ENCODE measurements at places on chromosomes 5 and 9.

DNA sequence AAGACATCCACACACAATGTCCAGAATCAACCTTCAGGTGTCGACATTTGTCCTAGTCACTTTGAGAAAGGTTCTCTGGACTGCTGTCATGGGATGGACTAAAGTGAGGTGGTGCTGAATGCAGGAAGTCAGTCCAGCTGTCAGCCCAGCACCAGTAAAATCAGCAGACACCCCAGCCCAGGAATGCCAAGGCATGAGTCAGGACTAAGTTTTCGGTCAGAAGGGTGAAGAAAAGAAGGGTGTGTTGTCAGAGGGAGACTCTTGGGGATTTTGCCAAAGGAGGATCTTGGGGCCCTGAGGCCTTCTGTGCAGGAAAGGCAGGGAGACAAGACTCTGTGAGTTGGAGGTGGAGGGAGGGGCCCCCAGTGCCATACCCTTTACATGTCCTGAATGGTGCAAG, 69.0 kb upstream of the XPA start:
- no peak for DNase-seq

DNA sequence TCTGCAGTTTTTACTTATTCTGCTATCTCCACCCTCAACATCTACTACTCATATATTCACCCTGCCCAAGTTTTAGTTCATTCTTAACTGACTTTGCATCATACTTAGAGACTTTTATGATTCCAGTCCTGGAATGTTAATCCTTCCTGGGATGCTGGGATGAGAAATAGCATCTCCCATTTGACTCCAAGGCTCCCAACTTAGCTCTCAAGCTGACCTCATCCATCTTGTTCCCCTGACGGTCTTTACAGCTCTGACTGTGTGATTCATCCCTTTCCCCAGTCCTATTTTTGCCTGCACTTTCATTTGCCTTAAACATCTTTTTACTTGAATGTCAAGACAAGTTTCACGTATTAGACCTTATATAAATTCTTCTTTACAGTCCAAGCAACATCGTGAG, 297.8 kb downstream of the EPB41L4A start:
- no peak for DNase-seq

DNA sequence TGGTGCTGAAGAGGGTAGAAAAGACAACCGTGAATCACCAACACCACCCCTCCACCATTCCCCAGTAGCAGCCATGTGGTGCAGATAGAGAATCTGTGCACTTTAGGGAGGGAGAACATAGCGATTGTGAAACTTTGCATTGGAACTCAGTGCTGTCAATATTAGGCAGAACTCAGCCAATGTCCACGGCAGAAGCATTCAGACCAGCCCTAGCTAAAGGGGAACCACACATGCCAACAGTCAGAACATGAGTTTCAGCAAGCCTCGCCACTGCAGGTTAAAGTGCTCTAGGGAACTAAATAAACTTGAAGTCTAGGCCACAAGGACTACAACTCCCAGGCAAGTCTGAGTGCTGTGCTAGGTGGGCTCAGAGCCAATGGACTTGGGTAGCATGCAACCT, 38.5 kb upstream of the DEPDC1B start:
- no peak for DNase-seq

DNA sequence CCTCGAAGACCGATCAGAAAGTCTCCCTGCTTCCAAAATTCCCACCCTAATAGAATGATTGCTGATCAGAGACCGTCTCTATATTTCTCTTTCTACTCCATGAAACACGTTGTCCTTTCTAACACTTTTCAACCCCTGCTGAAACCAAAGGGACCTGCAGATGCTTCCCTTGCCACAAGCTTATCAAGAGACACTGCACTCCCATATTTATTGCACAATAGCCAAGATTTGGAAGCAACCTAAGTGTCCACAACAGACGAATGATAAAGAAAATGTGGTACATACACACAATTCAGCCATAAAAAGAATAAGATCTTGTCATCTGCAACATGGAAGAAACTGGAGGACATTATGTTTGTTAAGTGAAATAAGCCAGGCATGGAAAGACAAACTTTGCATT, 125.1 kb downstream of the FOXD1 start:
- DNase-seq: no peak

GRCh38 chr5:116696366-116696765, 121.7 kb upstream of the SEMA6A start:
- DNase-seq: no peak
